Forelimb muscle (tissue), 1 donor: ENCODE measurements at places on chromosomes 13 and 19.

DNA sequence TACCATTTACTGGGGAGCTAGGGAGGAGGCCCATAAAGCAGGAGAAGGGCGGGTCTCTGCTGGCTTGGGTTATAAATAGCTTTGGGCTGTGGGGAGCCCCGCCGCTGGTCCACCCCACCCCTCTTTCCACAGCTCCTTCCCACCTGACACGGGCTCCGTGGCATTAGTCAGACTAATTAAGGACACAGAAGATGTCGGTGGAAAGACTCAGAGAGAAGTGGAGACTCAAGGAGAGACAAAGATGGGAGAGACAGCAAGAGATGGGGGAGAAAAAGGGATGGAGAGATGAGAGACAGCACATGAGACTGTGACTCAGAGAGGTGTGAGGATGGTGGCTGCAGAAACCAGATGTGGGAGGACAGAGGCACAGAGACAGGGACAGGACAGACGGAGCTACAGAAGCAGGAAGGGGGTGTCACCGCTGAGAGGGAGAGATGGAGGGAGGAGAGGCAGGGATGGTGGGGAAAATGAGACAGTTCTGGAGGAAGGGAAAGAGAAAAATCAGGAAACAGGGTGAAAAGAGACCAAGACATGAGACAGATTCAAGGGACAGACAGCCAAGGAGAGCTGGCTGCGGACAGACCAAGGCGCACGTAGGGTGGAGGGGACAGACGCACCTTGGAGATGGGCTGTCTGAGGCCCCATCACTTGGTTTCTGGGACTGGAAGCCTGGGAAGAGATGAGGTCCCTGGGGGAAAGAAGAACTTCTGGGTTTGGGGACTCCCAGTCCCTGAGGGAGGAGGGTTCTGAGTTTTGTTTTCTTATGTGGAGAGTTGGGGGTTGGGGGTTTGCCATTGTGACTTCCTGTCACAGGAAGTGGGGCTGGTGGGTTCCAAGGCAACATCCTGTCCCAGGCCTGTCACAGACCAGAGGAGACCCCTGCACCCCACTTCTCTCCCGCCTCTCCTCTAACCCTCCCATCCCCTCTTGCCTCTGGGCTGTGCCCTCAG is 4.1 kb downstream of the ARHGEF1 start:
- no peak for DNase-seq

GRCh38 chr19:6276447-6276846 is 3.3 kb downstream of the MLLT1 start:
- DNase-seq: no peak

DNA sequence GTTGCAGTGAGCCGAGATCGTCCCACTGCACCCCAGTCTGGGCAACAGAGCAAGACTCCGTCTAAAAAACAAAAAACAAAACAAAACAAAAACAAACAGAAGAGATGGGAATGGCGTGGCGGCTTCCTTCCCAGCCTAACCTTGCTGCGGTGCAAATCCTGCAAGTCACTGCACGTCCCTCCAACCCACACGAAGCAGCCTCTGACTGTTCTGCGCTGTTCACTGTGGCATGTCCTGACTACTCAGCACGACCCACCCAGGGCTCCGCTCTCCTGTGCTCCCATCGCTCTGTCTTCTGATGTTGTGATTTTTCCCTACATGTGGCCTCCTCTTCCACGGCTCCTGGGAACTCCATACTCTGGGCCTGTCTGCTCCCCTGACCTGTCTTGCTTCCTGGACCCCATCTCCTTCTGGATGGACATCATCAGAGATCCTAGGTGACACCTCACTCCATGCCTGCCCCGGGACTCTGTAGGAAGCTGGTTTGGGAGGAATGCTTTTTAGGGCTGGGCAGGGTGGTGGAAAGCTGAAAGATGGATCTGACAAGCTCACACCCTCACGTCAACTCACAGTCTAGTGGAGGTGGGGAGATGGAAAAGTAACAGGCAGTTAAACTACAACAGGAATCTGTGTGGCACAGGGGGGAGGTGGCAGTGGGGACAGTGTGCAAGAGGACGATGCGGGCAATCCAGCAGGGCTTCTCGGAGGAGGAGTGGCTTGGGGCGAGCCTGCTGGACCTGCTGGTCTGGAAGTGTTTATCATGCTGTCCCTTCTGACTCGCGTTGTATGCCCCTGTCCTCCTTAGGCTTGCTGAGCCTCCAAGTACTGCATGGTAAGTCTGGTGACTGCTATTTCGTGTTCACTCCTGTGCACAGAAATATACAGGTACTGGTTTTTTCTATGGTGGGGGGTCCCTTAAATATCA is 18.8 kb downstream of the ZSCAN5A start:
- no peak for DNase-seq

- DNase-seq: no peak
Observed at GRCh38 chr13:74683411-74683810, 549.2 kb upstream of the KLF12 start.

DNA sequence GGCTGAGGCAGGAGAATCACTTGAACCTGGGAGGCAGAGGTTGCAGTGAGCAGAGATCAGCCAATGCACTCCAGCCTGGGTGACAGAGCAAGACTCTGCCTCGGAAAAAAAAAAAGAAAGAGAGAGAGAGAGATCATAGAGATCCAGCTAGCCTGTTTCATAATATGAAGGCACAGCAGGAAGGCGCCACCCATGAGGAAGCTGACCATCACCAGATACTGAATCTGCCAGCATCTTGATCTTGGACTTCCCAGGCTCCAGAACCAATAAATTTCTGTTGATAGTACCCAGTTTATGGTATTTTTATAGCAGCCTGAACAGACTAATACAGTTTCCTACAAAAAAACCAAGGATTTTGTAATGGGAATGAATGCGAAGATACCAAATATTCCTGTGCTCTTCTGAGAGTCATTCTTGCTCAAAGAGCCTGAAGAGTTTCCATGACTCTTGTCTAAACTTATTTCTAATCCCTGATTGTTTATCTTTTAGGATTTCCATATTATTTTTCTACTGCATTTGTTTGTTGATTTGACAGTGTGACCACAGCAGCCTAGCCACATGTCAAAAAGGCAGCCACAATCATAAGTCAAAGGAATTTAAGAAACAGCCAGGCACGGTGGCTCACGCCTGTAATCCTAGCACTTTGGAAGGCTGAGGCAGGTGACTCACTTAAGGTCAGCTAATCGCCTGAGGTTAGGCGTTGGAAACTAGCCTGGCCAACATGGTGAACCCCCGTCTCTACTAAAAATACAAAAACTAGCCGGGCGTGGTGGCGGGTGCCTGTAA is 37.7 kb upstream of the PDCD5 start:
- no peak for DNase-seq

GRCh38 chr13:98286799-98287198 is 109.7 kb upstream of the RNF113B start:
- DNase-seq: no peak

- peak; percentile 41 for DNase-seq
Observed at GRCh38 chr13:36282821-36283432, 14.7 kb downstream of the CCDC169 start.

DNA sequence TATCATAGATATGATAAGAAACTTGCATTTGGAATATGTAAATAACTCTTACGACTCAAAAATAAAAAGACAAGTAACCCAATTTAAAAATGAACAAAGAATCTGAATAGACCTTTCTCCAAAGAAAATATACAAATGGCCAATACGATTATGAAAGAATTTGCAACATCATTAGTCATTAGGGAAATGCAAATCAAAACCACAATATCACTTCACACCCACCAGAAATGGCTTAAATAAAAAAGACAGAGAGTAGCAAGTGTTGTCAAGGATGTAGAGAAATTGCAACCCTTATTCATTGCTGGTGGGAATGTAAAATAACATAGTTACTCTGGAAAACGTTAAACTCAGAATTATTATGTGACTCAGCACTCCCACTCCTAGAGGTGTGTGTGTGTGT is 226.6 kb upstream of the MAB21L1 start:
- DNase-seq: no peak

DNA sequence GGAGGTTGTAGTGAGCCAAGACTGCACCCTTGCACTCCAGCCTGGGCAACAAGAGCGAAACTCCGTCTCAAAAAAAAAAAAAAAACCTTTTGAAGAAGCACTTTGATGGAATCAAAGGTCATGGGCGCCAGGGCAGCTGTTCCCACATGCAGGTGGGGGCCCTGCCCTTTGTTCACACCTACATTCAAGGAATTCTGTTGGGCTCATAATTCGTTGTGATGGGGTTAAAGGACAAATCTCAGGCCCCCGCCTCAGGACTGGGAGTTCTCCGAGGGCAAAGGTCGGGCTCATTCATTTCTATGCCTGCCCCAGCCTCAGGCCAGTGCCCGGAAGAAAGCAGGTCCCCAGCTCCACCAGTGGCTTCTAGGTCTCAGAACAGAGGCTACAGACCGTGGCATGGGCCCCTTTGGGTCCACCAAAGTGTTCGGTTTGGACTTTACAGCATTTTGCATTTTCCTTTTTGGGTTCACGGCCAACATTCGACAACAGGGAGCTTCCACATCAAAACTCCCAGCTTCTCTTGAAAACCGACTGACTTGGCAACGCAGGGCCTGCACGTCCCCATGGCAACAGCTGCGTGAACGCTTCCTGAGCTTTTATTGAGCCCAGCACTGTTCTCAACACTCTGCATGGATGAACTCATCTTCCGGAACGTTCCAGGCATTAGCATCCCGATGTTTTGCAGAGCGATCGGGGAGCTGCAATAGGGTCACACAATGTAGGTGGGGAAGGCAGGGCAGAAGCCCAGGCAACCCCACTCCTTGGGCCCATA is 10.1 kb upstream of the GTF2F1 start:
- peak; percentile 67 for DNase-seq

DNA sequence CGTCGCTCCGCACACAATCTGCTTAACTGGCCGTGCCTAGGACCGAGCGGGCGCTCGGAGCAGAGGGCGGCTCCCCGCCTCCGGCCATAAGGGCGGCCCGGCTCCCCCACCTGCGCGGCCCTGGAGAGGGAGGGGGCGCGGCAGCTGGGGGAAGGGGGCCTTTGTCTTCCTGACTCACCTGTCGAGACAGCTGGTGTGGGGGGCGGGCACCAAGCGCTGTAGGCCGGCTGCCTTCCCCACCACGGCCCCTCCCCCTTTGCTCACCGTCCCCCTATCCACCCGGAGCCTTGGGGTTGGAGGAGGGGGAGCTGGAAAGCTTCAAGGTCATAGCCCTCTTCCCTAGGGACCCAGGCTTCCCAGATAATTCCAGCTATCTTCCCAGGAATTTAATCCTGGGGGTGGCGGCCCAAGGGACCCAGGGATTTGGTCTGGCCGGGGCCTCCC is 1.2 kb downstream of the VASP start:
- DNase-seq: no peak

DNA sequence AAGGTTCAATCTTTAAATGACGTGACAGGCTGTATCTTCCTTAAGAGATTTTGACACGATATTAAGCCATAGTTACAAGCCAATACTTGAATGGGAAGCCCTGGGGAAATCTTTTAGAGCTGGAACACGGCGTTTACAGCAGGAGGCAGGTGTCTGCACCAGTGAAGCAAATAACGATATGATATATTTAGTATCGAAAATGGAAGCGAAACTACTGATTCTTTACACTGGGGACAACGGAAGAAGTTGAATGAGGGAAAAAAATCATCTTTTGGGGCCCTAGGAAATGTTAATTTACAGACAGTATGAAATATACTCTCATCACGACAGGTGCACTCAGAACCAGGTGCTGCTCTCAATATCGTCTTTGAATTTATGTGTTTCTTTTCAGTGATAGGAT is 793.9 kb upstream of the PCDH20 start:
- DNase-seq: no peak

- DNase-seq: no peak
Observed at GRCh38 chr19:7522923-7523667, 671 bp downstream of the MCOLN1 start.

DNA sequence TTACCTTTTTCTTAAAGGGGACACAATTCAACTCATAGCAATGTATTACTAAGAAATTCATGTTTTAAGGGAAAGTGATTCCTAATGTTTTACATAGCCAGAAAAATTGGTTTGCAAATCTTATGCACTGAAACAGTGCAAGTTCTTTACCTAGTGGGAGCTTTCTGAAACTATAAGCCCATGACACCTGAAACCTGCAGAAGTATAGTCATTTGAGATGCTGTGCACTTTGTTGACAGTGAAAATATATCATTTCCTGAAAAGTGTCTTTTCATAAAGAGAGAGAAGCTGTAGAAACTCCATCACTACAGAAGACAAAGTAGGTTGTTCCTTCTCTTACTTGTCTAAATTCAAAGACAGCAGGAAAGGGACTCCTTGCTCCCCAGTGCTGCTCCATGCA is 517.1 kb downstream of the LMO7 start:
- DNase-seq: no peak

- DNase-seq: no peak
Observed at GRCh38 chr13:46032341-46032740, 20.2 kb downstream of the ZC3H13 start.

GRCh38 chr13:96093296-96094006 is 3.5 kb downstream of the HS6ST3 start:
- no peak for DNase-seq

GRCh38 chr13:74794582-74794981 is 660.4 kb upstream of the KLF12 start:
- no peak for DNase-seq

DNA sequence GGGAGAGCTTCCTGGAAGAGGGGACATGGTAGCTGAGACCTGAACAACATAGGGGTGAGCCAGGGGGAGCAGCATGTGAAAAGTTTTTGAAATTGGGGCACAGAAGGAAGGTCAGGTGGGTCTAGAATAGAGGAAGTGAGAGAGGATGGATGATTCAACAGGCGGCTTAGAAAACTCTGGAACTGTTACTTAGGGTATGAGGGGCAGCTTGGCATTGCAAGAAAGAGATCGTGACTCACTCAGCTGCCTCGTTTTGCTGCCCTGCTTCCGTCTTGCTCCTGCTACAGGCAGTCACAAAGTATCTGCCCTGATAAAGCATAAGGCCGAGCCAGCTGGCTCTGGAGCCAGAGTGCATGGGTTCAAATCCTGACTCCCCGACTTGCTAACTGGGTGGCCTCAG is 1.3 kb upstream of the CEACAM20 start:
- DNase-seq: no peak

DNA sequence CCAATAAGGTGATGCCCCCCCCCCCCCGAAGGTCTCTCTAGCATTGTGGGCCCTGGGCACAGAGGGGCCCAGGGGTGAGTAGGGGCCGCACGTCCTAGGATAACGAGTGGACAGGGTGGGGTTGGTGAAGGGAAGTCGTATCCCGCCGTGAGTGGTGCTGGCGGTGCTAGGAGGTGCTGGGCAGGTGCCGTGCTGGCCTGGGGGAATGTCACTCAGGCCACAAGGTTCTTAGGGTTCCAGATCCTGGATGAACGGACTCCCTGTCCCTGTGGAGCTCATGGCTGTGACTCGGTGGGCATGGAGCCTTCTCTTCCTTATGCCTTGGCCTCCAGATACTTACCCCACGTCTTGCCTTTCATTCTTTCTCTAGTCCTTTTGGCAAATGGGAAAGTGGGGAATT is 157.4 kb upstream of the SOX1 start:
- DNase-seq: no peak

- DNase-seq: no peak
Observed at GRCh38 chr13:20911037-20911436, 8.5 kb upstream of the XPO4 start.

DNA sequence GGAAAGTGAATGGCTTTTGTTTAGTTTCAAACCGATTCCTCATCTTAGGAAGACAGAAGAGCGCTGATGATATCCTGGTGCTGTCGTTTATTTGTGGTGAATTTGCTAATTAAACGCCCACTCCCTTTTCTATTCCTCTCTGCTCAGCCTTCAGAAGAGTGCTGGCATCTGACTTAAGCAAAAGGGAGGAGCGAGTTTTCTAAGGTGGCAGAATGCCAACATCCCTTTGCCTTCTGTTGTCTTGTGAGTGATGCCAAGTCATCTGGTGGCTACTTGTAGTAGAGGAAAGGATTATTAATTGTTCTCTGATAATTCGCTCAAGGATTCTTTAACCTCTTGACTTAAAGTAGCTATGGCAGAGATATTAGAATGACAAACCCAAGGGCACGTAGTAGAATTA is 68.1 kb downstream of the ERCC5 start:
- no peak for DNase-seq

- no peak for DNase-seq
Observed at GRCh38 chr19:19554074-19555023, 16.3 kb downstream of the CILP2 start.
